ENCODE measurements at places on chromosomes 2 and 18.

GRCh38 chr18:45838302-45839070 is 13.0 kb downstream of the SIGLEC15 start:
- no peak for DNase-seq

DNA sequence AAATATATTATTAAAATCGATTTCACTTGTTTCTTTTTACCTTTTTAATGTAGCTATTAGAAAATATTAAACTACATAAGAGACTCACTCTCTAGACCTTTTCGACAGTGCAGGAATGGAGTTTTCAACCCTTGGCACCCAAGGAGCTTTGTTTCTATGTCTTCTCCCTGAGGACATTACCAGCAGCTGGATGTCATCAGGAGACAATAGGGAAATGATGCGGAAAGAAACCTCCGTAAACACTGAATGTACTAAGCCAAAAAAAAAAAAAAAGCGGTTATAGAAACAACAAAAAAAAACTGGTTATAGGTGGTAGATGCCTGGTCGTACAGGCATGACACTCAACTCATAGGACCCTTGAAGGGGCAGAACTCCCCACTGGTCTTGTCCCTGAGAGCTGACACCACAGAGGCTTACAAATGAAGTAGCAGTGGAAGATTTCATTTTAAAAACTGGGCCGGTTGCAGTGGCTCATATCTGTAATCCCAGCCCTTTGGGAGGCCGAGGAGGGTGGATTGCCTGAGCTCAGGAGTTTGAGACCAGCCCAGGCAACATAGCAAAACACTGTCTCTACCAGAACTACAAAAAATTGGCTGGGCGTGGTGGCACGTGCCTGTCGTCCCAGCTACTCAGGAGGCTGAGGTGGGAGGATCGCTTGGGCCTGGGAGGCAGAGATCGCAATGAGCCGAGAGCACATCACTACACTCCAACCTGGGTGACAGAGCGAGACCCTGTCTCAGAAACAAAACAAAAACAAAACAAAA is 23.8 kb downstream of the THAP4 start:
- DNase-seq: no peak

DNA sequence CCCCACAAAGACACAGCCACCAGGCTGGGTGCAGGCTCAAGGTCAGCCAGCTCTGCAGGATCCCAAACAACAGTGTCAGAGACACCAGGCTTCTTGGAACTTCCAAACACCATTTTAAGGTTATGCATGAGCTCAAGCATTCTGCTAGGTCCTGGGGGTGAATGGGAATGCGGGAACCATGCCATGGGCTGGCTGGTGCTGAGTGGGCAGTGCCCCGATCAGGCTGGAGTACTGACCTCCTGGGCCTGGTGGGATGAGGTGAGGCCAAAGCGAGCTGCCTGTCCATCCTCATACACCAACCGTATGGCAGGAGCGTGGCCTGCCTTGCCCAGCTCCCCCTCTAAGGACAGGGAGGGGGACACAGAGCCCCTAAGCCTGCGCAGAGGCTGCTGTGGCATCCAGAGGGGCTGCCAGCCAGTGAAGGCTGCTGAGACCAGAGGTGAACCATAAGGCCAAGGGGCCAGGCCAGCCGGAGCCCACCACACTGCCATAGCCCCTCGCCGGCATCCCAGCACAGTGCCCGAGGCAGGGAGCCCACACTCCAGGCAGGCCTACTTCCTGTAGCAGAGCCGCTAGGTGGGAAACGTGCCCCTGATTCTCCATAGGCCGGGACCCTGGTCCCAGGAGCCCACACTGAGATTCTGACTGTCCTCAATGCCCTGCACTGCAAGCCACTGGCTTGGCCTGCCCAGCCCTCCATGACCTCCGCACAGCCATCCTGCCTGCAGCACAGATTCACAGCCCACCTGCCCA is 135.0 kb downstream of the HDAC4 start:
- DNase-seq: no peak

DNA sequence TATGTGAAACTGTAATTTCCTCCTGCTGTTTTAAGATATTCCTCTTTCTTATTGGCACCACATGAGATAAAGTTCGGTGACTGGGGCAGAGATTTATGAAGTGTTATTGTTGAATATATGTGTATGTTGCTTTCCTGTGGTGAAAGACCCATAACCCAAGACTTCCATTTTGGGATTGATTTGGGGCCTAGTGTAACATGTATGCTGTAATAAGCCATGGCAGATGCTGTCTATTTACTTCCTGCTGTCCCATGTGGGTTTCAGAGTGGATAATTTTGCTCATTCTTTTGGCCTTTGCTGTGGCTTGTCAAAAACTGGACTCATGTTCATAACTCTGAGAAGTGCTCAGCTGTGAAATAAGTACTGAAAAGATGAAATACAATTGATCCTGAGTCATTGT is 10.8 kb upstream of the MYO1B start:
- DNase-seq: no peak

GRCh38 chr18:52333860-52334259 is 6.1 kb upstream of the DCC start:
- DNase-seq: no peak

- DNase-seq: no peak
Measured at GRCh38 chr2:27860111-27860510, 30.1 kb downstream of the RBKS start.

DNA sequence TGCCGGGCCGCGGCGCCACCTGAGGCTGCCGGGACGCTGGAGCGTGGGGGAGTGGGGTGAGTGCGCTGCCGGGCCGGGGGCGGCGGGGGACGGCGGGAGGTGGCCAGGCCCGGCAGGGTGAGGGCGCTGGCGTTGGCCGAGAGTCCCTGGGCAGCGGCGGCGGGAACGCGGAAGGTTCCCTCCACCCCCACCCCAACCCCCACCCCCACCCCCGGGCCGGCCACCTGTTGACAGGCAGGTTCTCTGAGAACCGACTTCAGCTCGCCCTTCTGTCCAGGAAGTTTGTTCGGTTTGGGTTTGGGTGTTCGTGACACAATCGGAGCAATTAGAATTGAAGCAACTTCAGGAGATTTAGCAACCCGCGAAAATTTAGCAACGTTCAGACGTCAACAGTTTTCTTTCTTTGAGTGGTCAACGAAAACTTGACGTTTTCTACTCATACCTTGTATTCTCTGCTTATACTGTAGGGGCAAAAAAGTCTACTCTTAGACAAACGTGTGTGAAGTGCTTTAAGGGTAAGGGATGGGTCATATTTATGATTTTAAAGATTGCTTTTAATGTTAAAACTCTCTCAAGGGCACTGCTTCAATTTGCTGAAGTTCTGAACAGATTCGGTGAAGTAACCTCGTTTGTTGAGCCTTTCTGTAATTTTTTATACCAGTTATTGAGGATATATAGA is 9.3 kb downstream of the OTX1 start:
- no peak for DNase-seq

DNA sequence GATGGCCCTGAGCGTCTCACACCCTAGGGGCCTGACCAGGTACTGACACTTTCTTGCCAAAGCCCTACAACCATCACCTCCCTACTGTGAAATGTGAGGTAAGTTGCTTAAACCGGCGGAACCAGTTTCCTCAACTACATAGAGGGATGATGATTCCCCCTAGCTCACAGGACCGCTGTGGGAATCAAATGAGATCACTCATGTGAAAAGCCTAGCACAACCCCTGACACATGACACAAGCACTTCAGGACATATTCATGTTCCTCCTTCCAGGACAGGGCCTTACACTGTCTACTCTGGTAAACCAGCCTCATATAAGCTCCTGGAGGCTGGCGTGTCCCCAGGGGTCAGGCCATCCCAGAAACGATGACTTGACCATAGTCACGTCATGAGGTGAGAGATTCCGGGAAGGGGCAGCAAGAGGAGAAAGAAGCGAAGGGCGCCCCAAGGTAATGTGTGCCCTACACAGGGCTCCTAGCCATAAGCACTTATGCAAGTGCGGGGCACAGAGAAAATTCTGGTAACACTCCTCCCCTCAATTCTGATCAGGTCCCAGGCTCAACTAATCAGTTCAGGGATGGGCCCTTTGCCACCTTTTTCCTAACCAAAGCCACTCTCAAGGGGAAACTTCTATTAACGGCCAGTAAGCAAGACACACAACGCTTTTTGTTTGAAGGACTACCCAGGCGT is 49.5 kb downstream of the C2orf42 start:
- peak; percentile 45 for DNase-seq

- DNase-seq: no peak
Measured at GRCh38 chr2:208798698-208799097, 392.1 kb downstream of the PTH2R start.

- no peak for DNase-seq
Measured at GRCh38 chr2:70243806-70244584, 4.4 kb downstream of the TIA1 start.

- DNase-seq: peak; percentile 76
Measured at GRCh38 chr2:219176818-219177551, at the start of gene CNPPD1. Gene CNPPD1, minus strand, starts transcription at chr2:219176925. Its CDS starts 97 bp downstream, at chr2:219176828.

DNA sequence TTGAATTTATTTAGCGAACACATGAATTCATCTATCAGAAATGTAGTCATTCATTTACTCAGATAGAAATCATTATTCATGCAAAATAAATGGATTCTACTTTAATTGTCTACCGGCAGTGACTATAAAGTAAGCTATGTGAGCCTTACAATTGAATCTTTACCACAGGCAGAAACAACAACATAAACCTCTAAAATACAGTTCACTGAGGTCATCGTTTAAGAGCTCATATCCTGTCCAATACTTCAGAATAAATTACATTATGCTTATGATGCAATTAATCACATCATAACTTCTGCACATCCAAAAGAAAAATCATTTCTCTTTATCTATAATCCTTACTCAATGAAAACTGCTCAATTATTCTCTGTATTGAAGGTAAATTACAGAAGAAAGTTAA is 244.7 kb downstream of the HNMT start:
- no peak for DNase-seq

DNA sequence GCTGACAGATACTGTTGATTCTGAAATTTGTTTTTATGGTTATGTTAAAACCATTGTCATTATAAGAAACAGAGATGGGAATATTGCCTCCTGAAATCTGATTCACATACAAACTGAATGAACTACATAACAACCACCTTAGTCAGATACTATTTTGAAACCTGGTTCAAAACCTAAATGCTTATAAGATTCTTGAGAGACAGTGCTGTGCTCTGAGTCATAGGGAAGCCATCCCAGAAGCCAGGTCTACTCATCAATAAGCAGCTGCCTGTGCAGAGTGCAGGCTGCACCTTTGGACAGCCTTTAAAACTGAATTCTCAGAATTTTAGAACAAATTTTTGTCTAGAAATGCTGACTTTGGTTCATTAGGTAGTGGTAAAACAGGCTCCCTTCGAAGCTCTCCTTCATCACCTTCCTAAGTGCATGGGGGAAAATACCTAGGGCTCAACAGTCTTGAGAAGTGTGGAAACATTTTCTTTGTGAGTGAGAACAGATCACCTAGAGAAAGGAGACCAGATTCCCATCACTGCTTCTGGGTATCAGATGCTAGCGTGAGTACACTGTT is at the start of gene SERPINB7:
Gene SERPINB7, plus strand, starts transcription at position 253 of the 565 bp plus-strand sequence. CDS start 6,955 bp downstream, outside the sequence.
- DNase-seq: no peak

DNA sequence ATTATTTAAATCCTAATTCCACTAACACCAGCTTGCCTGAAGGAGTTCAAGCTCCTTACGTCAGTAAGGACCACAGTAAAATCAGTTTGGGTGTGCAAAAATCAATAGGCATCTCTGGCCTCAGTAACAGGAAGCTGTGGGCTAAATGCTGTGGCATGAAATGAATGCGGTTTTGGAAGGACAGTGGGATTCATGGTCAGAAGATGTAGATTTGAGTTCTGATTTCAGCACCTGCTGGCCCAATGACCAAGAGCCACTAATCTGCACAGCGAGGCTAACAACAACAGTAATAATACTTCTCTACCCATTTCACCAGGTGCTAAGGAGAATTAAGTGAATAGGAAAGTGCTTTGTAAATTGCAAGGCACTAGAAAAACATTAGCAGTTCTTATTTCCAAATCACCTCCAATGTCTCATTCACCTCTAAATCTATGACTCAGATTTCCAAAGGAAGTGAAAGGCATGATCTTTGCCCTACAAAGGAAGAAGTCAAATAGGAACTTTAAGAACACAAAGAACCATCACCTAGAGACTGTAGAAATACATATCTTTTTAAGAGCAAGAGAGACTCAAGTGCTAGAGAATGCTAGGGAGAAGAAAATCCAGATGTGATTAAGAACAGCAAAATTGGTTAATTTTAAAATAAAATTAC is 172.6 kb downstream of the ANKRD44 start:
- DNase-seq: no peak

GRCh38 chr2:44752761-44753160 is 188.7 kb upstream of the SIX3 start:
- DNase-seq: no peak

DNA sequence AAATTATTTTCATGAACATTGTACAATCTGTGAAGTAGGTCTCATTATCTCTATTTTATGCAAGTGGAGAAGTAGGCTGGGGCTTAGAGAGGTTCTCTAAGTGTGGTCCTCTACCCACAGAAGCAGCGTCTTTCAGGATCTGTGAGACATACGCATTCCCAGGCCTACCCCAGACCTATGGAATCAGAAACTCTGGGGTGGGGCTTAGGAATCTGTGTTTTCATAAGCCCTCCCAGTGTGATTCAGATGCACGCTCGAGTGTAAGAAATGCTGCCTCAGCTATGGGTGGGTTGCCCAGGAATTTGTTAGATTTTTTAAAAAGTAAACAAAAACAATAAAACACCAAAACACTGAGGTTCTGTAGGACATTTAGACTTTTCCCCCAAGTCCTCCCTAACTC is 14.8 kb upstream of the ZAP70 start:
- DNase-seq: no peak

- no peak for DNase-seq
Measured at GRCh38 chr2:218259099-218259961, 1.5 kb upstream of the GPBAR1 start.

- DNase-seq: no peak
Measured at GRCh38 chr2:69704446-69704845, 37.5 kb upstream of the ANXA4 start.

DNA sequence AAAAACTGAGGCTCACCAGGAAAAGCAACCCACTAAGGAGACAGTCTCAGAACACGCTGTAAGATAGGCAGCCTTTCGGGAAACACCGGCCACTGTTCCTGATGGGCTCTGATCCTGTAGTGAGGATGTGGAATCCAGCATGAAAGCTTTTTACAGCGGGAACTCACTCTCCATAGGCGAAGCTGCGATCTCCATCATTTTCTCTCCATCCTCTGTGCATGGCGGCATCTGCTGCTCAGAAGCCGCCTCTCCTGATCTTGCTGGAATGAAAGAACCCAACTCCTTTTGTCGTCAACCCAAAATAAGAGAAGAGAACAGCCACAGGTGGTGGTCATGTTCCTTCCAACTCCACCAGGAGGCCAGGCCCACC is 49.9 kb downstream of the TMEM18 start:
- no peak for DNase-seq

GRCh38 chr18:24616653-24617052 is 156.2 kb downstream of the HRH4 start:
- no peak for DNase-seq

DNA sequence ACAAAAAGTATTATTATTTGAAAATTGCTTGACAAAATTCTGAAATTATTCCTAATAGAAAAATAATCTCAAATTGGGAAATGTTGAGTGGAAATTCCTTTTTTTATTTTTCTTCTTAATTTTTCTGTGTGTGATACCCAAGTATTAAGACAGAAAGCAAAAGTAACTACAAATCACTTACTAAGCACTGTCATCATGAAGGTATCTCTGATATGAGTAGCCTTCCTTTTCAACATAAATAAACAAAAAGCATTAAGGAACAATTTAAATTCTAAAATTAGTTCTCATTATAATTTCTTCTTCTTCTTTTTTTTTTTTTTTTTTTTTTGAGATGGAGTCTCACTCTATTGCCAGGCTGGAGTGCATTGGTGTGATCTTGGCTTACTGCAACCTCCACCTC is 174.2 kb upstream of the RBMS1 start:
- DNase-seq: no peak

All from activated T-cell treated with anti-CD3 and anti-CD28 coated beads, Interleukin-2, amount 50 U/mL, for 4 hours (primary cell).